ENCODE measurements at places on chromosomes 5 and 9.

DNA sequence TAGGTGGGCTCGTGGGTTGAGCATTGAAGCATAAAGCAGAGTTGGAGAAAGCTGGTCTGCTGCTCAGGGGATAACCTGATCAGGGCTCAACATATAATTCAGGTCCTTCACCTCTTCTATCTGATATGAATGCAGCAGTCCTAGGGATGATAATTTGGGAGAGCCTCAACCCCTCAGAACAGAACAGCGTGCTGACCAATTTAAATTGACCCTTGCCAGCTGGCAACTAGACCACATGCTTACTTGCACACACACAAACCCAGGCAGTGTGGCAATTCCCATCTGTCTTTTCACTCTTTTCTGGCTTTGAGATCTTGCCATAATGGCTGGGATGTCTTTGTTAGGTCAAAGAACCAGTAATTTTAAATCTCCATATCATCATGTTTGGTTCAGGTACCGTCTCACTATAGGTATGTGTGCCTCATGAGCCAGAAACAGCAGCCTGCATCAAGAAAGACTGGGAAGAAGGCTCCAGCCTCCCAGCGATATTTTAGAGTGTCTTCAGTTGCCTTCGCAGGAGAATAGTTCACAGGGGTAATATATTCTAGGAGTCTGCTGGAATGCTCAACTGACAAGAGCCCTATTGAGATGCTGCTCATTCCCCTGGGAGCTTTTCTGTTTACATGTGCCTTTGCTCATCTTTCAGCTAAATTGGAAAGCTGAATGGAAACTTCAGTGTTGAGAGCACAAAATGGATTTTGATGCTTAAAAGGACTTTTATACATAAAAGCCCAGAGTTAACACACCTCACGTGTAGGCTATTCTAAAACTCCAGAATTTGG is 497.6 kb downstream of the RASEF start:
- DNase-seq, result peak; percentile 52

- DNase-seq, result no peak
Measured at GRCh38 chr9:18564018-18564880, 90.3 kb downstream of the ADAMTSL1 start.

DNA sequence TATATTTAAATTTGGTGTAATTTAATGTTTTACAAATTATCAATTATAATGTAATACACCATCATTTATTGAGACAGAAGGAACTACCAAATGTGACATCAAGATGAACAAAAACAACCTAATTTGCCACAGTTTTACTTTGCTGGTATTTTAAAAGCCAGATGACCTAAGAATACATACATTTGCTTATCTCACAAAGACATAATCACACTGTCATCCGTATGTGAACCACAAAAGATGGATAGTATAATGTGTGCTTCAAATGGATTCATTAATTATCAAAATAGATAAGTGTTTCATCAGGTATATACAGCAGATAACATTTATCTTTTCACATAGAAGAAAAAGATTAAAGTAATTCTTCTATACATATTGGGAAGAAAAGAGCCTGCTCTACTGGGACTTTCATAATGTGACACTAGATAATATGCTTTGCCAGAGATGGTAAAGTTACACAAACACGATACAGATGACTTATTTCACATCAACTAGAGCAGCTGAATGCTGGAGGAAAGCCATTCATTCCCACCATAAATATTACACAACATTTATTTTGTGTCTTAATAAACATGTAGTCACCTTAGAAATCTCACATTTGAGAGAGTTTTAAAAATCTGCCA is 278.5 kb downstream of the ISL1 start:
- no peak for DNase-seq

- DNase-seq, result no peak
Measured at GRCh38 chr5:84281383-84281782, 103.3 kb downstream of the EDIL3 start.

- no peak for DNase-seq
Measured at GRCh38 chr5:61534481-61535267, 202.6 kb downstream of the ZSWIM6 start.

Data from stomach (tissue), 19 donors.